Effector CD4-positive, alpha-beta T cell (primary cell): ENCODE measurements at places on chromosomes 16 and 17.

DNA sequence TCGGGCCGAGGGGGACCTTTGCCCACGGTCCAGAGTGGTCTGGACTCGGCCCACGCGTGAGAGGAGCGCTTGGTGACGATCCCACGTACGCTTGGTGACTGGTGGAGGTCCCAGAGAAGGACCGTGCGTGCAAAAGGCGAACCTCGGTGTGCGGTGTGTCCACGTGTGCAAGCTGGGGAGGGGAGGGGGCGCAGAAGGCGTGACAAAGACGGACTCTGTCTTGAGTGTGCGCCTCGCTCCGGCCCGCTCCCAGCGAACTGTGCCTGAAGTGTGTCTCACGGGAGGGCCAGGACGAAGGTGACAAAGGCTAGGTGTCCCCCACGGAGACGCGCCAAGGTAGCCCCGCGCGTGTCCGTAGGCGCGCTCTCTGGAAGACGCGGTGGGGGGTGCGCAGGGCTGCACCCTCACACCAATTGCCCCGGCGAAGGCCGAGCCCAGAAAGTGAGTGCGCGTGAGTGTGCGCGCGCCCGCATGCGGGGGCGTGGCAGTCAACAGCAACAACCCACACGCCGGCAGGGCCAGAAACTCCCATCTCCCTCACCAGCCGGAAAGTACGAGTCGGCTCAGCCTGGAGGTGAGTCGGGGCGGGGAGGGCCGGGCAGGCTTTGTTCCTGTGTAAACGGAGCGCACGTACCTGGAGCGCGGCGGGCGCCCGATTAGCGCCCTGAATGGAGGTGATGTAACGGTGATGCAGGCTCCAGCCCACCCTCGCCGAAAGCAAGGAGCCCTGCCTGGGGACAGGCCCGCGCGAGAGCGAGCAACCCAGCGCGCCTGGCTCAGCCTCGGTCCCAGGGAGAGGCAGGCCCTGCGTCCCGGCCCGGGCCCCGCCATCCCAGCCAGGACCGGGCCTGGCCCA lies at the start of gene GPRC5C:
TSS of gene GPRC5C (plus strand) at position 521 of the 856 bp plus-strand sequence. CDS start 7,689 bp downstream, outside the sequence.
- no peak for DNase-seq

GRCh38 chr17:72152387-72152929 lies 31.6 kb downstream of the SOX9 start:
- DNase-seq, result no peak

DNA sequence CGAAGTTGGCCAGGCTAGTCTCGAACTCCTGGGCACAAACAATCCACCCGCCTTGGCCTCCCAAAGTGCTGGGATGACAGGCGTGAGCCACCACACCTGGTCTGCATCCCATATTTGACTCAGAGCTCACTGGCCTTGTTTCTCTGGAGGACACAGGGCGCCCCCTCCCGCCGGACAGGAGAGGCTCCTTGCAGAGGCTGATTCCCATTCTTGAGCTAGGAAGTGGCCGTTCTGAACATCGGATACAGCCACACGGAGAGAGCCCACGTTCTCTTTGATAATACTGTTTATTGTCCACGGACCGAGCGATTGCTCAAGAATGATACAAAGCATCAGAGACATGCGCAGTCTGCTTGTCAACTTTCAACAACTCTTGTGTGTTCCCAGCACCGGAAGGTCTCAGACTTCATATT lies 12.1 kb upstream of the USP36 start:
- no peak for DNase-seq

DNA sequence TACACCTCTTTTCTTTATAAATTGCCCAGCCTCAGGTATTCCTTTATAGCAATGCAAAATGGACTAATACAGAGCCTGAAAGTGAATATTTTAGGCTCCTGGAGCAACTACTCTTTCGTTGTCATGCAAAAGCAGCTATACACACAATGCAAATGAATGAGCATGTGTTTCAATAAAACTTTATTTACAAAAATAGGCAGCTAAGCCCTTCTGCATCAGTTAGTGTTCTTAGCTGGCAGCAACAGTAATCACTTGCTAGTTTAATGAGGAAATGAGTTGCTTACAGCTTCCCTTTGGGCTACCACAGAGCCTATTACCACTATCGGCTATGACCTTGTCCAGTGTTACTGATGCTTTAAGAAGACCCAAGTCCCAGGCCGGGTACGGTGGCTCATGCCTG lies 402.9 kb downstream of the XYLT1 start:
- no peak for DNase-seq

- no peak for DNase-seq
Measured at GRCh38 chr17:78541488-78542206, 35.5 kb downstream of the DNAH17 start.

DNA sequence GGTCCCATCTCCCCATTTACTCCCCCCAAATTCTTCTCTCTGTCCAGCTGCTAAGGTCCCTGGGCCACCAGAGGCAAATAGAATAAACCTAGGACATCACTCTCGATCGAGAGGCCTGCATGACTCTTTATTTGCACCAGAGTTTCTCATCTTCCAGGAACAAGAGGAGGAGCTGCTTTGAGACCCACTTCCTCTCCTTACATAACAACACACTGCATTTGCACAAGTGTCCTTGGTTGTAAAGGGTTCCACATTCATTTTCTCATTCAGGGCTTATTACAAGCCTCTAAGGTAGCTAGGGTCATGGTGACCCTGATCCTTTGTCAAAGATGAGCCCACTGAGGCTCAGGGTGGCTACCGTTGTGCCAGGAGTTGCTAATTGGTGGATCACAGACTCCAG lies 38.1 kb upstream of the RHOT1 start:
- no peak for DNase-seq

- no peak for DNase-seq
Measured at GRCh38 chr16:14486520-14487303, 143.3 kb downstream of the PARN start.

- no peak for DNase-seq
Measured at GRCh38 chr17:78281249-78281845, 49.9 kb downstream of the TMEM235 start.

GRCh38 chr17:8145811-8146210 lies 6.4 kb downstream of the PER1 start:
- DNase-seq, result no peak

DNA sequence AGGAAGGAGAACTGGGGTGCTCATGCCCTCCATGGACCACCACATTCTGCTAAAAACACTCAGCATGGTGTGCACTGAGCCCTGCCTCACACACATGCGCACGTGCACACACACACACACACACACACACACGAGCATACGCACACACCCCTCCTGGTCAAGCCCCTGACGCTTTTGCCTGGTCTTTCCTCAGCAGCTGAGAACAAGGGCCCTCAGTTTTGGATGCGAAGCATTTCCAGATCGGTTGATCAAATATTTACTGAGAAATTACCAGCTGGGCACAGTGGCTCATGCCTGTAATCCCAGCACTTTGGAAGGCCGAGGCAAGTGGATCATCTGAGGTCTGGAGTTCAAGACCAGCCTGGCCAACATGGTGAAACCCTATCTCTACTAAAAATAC lies 20.1 kb upstream of the RAI1 start:
- no peak for DNase-seq

- DNase-seq, result no peak
Measured at GRCh38 chr17:8593830-8594229, 36.7 kb downstream of the MYH10 start.

DNA sequence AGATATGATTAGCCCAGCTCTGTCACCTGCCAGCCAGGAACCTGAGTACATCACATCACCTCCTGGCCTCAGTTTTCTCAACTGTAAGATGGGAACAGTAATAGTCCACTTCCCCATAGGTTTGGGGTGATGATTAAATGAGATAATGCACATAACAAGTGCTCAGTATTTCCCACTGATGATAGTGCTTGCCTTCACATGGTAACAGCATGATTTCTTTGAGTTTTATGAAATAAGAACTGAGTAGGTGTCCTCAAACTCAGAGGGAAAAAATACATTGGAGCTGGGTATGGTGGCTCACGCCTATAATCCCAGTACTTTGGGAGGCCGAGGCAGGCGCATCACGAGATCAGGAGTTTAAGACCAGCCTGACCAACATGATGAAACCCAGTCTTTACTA lies 30.1 kb upstream of the SNN start:
- DNase-seq, result no peak

DNA sequence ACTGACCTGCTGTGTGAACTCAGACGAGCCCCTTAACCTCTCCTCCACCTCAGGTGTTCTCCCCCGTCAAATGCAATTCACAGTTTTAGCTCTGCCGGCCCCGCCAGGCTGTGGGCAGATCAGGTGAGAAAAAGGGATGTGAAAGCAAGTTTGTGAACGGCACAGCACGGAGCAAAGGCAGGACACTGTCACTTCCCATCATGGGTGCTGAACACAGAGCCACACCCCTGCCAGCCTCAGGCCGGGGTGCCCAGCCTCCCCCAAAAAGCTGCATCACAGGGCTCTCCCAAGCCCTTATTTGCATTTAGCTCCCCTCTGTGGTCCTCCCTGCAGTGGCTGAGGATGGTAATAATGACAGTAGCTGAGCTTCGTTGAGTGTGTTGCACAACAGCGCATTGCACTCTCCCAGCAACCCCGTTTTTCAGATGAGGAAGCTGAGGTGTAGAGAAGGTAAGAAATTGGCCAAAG lies 88.8 kb upstream of the TNRC6C start:
- no peak for DNase-seq

DNA sequence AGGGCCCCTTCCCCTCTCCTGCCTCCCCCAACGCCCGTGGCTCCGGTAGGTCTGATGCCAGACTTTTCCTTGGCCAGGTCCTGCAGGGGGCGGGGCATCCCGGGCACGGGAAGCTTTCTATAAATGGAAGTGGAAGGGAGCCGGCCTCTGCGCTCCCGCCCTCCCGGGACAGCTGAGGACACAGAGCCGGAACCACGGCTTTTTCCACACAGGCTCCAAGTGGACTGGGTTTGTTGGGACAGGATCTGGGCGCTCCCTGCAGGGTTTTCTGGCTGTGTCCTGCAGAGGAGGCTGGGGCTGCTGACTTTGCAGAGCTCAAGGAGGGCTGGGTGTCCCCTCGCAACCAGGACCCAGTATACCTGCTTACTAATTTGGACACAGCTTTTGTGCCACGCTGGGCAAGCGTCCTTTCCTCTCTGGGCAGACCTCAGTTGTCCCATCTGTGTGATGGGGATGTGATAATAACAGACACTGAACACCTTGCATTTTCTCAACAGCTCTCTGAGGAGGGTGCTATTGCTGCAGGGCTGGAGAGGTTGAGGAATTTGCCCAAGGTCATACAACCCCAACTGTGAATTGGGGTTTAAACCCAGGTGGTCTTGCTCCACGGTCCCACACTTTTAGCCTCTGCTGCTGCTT lies 1.8 kb downstream of the TNS4 start:
- DNase-seq, result no peak

DNA sequence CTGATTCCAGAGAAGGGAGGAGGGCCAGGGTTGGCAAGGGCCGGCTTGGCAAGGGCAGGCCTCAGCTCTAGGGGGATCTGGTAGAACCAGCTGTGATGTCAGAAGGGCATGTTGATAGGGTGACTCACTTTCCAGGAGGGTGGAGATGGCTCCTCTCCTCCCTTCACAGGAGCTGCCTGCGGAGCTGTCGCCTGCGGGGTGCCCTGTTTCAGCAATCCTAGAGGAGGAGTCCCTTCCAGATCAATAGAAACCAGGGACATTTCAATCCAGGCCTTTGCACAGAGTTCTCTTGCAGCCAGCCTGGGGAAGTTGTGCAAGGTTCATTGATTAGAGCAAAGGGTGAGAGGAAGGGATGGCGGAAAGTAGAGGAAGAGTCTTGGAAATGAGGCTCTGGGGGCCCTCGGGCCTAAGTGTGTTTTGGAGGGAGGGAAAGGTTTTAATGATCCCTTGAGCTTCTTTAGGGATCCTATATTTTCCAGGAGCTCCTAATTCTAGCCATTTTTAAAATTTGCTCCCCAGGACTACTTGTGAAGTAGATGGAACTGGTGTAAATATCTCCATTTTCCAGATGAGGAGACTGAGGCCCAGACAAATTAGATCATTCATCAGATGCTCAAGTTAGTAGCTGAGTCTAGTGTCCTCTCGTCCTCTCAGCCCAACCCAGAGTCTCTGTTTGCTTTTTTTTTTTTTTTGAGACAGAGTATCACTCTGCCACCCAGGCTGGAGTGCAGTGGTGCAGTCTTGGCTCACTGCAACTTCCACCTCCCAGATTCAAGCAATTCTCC lies 24.8 kb upstream of the CSNK2A2 start:
- DNase-seq, result no peak

- DNase-seq, result no peak
Measured at GRCh38 chr16:65153365-65154105, 31.7 kb upstream of the CDH11 start.

DNA sequence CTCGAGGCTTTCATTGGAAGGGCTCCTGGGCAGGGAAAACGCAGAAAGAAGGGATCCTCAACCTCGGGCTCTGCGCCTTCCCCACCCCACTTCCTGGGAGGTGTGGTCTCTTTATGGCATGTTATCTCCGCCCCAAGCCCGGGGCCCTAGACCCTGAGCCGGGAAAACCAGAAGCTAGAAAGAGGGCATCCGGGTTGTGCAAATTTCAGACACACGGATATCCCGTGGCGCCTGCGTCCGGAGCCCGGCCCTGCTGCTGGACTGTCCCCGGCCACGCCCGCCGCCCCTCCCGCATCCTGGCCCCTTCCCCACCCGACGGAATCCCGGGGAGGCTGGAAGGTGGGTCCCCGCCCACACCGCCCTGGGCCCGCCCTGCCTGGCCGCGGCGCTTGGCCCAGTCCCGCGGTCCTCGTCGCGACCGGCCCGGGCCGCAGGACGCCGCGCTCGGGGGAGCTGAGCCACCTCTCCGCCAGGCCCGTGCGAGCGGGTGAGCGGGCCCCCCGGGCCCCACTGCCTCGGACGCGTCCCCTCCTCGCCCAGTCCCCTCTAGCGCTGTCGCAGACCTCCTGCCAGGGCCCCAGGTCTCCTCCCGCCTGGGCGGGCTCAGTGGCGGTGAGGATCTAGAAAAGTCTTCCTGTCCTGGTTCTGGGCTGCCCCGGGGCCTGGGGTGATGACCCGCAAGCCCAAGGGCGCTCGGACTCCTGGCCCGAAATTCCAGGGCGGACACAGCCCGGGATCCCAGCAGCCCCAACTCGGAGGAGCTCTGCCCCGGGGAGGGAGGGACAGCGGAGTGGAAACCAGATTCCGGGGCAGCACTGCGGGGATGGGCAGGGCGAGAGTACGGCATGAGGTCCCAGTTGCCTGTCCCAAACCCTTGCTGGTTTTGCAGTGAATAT lies at the start of gene SLC16A5:
TSS of gene SLC16A5 (plus strand) at position 397 of the 896 bp plus-strand sequence. CDS start 5,683 bp downstream, outside the sequence.
- peak; percentile 27 for DNase-seq

DNA sequence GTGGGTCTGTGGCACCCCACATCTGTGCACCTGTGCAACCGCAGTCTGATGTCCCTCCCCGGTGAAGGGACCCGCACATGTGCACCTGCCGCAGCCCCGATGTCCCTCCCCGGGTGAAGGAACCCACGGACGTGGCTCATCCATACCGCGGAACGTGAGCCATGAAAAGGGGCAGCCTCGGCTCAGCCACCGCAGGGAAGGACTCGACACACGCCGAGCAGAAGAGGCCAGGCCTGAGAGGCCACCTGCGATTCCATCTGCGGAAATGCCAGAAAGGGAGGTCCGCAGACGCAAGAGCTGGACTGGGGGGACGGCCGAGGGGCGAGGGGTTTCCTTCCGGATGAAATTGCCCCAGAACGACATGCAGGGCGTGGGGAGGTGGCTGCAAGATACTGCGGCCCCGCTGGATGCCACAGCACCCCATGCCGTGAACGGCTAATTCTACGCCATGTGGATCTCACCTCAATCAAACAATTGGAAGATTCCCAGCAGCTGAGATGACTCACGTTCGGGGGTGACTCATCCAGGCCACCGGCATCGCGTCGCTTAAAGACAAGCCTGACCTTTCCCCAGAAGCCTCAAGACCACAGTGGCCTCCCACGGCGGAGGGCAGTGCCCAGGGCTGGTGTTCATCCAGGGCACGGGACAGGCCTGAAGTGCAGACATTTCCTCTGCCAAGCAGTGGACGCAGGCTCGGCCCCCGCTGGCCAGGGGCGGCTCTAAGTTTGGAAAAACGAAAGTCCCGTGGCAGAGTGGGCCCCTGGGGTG lies 21.0 kb downstream of the SOX8 start:
- peak; percentile 33 for DNase-seq

- no peak for DNase-seq
Measured at GRCh38 chr17:77521076-77521475, 380.3 kb downstream of the SEC14L1 start.
